Stimulated activated CD4-positive, alpha-beta T cell treated with anti-CD3 and anti-CD28 coated beads, Interleukin-1b, Interleukin-23, amount 100 ng/mL, for 1 hour (primary cell): ENCODE measurements at places on chromosomes 7 and 10.

- DNase-seq, result no peak
Measured at GRCh38 chr7:73423519-73424488, 9.8 kb upstream of the FZD9 start.

DNA sequence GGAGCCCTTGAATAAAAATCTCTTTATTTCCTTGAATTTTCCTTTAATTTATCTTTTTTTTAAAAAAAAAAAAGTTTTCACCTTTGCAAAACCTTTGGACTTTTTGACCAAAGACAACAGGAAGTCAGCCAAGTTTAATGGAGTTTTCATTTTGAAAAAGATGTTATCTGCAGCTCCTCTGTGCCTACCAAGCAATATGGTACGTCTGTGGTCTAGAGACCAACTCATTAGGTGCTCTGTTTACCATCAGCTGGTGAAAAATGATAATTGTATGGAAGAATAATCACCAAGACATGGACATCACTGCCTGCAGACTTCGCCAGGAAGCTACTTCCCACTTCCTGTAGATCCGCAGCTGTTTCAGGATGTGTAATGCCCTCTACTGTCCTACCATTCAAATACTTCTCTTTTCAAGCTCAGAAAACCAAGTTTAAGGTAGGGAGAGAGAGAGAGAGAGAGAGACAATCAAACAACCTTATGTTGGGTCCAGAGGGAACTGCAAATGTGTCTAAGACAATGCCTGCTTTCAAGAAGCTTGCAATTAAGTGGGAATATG lies 18.7 kb downstream of the PLXNA4 start:
- no peak for DNase-seq

DNA sequence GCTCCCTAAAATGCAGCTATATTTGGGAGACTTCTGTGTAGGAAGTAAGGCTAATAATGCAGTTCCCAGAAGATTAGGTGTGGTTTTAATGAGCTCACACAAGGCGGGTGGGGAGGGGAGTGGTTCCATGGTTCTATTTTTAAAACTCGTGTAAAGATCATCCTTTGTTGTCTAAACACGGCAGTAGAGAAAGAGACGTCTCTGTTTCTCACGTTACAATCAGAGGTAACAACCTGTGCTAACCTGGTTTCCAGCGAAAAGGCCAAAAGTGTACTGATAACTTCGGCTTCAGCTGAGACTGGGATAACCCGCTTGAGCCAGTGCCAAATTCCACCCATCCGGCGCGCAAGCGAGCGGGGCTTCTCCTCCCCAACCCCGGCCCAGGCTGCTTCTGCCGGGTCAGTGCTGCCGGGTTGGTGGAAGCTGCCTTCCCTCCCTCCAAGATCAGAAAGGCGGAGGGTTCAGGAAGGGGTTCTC lies 2.5 kb upstream of the MAP3K8 start:
- DNase-seq, result no peak

- DNase-seq, result no peak
Measured at GRCh38 chr10:31374146-31374696, 55.2 kb downstream of the ZEB1 start.

DNA sequence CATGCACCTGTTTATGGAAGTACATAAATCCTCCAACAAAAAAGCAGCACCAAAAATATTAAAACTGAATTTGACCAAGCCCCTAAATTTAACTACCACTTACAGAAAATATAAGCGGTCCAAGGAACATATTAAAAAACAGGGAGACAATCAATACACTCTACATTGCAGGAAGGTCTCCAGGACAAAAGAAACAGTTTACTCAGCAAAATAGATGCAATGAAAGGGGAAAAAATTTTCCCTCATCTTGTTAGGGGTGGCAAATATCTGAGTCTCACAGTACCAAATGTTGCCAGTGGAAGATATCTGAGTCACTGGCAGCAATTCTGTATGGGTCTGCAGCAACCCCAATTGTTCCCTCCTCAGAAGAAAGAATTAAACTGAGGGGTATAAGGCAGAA lies 50.4 kb downstream of the NAMPT start:
- no peak for DNase-seq

- DNase-seq, result no peak
Measured at GRCh38 chr7:2610898-2611297, 20.9 kb upstream of the TTYH3 start.

DNA sequence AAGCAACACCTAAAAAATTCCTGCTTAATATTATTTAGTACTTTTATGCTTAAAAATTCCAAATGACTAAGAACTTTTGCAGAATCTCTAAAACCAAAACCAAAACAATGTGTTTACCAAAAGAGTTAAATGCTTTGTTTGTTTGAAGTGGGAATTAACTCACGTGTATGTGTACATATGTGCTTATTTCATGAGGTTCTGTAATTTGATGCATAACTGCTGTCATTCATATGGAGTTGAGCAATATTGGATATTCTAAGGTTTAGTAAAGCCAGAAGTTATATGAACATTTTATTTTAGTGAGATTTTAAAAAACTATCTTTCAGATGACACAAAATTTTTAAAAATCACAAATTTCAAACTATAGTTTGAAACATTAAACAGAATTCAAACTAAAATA lies 157.1 kb downstream of the PIP4K2A start:
- DNase-seq, result no peak

- no peak for DNase-seq
Measured at GRCh38 chr7:12968836-12969422, 281.5 kb downstream of the ARL4A start.

GRCh38 chr7:74505471-74506324 lies 52.0 kb downstream of the GTF2IRD1 start:
- DNase-seq, result no peak

DNA sequence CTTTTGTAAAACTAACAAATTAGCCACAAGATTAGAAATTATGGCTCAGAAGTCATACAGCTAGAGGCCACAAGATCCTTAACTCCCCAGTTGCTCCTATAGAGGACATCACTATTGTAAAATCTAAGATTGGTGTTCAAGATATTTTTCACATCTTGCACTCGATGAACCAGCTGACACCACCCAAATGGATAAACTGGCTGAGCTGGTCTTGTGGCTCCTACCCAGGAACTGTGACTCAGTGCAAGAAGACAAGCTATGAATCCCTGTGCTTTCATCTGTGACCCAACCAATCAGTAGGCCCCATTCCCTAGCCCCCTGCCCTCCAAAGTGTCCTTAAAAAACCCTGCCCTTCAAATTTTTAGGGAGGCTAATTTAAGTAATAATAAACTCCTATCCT lies 27.9 kb upstream of the R3HCC1L start:
- no peak for DNase-seq

GRCh38 chr10:37803269-37803668 lies 54.1 kb downstream of the ZNF248 start:
- DNase-seq, result no peak

DNA sequence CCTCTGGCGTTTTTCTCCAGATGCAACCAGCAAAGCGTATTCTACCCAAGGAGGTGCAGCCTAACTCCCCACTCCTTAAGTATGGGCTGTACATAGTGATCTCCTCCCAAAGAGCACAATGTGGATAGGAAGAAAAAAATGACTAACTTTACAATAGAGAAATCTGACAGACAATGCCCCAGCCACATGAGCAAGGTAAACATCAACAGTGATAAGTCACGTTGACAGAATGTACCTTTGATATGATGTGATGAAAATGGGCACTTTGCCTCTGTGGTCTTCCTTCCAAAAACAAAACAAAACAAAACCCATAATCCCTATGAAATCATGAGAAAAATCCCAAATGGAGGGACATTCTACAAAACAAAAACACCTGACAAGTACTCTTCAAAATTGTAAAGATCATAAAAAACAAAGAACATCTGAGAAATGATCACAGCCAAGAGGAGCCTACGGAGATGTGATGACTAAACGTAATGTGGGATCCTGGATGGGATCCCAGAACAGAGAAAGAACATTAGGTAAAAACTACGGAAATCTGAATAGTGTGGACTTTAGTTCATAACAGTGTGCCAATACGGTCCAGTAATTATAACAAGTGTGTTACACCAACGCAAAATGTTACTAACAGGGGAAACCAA lies 50.6 kb downstream of the ABLIM1 start:
- no peak for DNase-seq

GRCh38 chr7:44084701-44085100 lies 2.4 kb upstream of the POLM start:
- no peak for DNase-seq

DNA sequence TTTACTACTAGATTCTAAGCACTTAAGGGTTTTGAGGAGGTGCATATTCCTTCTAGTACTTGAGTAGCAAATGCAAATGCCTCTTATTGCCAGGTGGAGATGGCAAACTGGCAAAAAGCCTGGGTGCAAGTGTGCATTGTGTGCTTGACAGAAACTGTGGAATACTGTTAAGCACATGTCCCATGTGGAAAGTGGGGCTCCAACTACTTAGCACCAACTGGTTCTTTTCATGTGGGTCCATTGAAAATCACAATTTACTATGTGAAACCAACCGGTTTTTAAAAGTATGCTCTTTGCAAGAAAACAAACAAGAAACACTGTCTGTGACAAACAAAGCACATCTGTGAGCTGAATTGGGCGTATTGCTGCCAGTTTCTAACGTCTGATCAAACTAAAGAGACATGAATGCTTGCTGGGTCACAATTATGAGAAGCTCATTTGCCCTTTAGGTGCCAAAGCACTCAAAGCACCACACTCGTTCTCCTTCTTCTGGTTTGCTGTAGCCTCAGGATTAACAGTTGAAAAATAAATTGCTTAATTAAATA lies 197.4 kb downstream of the SEMA3E start:
- DNase-seq, result no peak

GRCh38 chr10:6135039-6135438 lies 46.2 kb downstream of the RBM17 start:
- no peak for DNase-seq

GRCh38 chr7:108838198-108838597 lies 268.5 kb downstream of the DNAJB9 start:
- DNase-seq, result no peak

DNA sequence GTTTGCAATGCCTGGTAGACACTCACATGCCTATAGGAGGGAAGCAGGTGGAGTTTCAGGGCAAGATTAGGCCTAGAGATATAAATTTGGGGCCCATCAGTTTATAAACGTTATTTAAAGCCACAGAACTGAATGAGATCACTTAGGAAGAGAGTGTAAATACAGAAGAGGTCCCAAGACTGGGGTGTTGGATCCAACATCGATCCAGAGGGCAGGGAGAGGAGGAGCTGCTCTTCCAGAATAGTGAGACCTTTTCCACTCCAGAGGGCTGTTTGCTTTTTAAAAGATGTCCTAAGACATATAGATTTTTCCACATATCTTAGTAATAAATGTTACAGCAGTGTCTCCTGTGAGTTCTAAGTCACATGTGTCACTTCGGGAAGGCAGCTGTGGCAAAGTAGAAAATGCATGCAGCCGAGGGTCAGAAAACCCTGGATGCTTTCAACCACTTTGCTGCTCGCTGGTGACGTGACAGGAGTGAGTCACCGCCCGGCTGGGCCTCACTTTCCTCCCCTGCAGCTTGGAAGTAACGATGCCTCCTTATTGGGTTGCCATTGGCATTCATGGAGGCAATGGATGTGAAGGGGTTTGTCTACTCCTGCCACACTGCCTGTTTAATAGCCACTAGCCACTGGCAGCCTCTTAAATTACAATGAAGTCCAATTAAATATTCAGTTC lies 95.4 kb downstream of the TRIL start:
- DNase-seq, result no peak

- DNase-seq, result no peak
Measured at GRCh38 chr10:26156019-26156418, 60.6 kb upstream of the GAD2 start.

- DNase-seq, result no peak
Measured at GRCh38 chr10:30184397-30185033, 125.1 kb upstream of the JCAD start.

DNA sequence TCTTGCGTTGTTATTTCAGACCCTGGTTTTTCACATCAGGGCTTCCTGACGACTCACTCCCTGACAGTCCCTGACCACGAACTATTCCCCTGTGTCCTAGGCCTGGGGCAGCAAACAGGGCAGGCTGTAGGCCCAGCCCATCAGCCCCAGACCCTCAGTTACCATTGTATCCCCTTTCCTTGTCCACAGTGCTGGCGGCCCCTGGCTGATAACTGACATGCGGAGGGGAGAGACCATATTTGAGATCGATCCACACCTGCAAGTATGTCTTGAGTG lies 50.5 kb upstream of the TRIM8 start:
- no peak for DNase-seq

GRCh38 chr10:131688304-131688703 lies 212.5 kb upstream of the PPP2R2D start:
- DNase-seq, result no peak

GRCh38 chr10:81872206-81872862 lies 2.7 kb upstream of the NRG3 start:
- DNase-seq, result no peak

DNA sequence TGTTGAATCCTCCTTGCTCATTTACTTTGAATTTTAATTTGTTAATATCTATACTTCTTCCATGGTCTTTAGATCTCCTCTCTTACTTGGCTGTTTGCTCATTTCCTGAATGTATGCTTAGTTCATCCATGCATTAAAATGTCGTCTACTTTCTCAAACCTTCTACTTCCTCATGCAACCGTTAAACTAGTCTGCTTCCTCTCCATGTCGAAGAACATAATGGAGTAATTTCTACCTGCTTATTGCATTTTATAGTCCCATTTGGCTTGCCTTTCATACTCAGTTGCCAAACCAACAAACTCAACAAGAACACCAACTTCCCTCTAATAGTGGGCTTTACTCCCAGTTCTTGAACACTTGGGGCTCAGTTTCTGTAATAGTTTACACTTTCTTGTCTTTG lies 43.8 kb upstream of the SEMA3D start:
- no peak for DNase-seq

DNA sequence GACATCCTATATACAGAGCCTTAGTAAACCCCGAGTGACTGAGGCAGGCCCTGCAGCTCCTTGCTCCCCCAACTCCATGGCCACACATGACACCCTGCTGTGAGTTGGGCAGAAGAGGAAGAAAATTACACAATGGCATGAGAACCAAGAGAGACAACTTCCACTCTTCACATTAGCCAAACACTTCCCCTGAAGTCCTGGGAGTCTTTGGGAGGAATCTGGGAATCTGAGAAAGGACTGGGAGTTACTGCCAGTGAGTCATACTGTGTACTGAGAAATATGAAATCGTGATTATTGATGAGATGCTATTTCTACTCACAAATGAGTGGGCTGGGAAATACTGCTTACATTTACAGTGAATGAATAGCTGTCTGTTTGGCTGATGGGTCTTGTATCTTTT lies 116.6 kb downstream of the SPAG6 start:
- DNase-seq, result no peak

DNA sequence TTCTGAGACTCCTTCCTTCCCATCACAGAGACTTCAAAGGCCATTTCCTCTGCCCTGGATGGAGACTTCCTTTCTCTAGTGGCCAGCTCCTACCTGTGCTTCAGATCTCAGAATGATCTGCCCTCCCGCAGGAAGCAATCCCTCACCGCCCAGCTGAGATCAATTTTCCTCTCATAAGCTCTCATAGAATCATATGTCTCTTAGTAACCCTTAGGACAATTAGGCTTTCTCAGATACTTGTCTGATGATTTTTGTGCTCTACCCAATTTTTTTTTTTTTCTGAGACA lies 212.6 kb upstream of the PRSS58 start:
- DNase-seq, result no peak

DNA sequence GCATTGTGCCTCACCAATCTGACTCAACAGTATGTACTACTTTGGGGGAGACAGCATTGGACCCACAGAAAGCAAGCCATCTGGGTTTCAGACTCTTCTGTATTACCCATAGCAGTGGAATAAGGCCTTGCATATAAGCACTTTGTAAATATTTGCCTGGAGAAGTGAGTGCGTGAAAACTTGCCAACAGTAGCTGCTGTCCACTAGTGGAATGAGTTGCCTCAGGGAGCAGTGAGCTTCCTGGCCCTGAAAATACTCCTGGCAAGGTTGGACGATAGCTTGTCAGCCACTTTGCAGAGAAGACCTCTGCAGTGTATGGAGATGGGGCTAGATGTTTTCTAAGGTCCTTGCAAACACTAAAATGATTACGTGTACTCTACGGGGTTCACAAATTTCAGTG lies 21.6 kb downstream of the GARS1 start:
- DNase-seq, result no peak
